ENCODE measurements at places on chromosomes 3 and 15.
A peak's percentile ranks its signal among the peaks of the same experiment; 100 is the strongest.

GRCh38 chr3:155778462-155778861 lies 27.6 kb downstream of the C3orf33 start:
- DNase-seq: no peak

DNA sequence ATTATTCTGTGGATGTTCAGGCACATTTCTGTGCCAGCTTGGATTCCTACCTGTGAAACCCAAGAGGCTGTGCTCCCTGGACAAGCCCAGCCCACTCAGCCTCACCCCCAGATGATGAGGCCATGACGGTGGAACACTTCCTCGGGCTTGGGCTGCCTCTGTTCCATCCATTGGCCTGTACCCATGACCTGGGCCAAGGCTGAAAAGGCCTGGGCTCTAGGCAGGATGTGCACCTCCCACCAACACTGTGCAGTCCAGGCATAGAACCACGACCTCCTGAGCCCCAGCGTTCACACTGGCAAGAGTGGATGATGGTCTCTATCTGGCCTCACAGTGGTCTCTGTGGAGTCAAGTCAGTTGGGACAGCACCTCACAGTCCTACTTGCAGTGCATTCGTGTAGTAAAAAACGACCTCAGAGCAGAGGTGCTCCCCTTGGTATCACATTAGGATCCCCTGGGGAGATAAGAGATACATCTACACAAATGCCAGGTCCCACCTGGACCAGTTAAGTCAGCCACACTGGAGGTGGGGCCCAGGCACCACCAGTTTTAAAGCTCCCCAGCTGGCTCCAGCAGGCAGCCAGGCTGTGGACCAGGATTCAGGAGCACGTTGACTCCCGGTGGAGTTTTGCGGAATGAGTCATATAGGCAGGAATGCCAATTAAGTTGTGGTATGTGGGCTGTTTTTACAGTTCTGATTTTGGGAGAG lies 39.0 kb upstream of the IGF1R start:
- no peak for DNase-seq

- no peak for DNase-seq
Observed at GRCh38 chr3:178263236-178263916, 272.9 kb upstream of the KCNMB2 start.

DNA sequence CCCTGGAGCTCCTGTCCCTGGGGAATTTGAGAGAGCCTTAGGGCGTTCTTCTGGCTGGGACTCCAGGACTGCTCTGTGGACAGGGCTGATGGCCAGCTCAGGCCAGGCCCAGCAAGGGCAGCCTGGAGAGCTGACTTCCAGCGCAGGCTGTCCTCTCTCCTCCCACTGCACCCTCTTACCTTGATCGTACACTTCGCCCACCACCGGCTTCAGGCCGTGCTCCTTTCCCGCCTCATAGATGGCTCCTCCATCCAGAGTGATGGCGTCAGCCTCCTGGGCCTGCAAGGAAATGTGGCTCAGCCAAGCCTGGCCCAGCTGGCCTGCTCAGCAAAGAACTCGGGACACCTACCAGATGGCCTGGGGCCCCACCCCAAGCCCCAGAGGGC lies 3.1 kb downstream of the MELTF start:
- DNase-seq: no peak

DNA sequence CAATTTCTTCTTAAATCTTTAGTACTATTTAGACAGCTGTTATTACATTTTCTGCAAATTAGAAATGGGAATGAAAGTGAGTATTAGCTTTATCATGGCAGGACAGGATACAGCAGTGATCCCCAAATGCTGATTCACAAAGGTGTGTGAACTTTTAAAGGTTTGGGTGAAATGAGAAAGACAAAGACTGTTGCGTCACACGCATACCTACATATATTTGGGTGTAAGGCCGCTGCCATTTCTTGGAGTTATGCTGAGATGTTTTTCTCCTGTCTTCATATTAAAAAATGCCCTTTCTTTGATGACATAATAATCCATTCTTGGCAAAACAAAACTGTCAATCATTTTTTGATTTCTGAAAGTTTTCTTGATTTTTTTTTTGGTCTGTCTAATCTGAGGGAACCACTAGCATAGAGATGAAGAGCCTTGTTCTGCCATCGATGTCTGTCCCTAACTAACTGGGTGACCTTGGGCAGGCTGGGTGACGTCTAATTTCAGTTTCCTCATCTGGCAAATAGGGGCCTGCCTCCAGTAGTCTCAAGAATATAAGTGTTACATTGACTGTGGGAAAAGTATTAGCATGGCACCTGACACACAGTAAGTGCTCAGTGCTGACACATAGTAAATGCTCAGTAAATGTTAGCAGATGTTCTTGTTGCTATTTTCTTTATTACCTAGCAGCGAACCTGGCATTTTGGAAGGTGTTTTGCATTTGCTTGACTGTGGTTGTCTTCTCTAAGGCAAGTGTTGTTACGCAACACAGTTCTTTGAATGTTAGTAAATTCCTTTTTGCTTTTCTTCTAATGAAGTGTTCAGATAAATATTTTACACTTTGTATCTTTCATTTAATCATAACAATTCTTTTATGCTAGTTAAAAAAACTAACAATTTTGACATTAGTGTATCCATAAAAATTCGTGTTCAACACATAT lies 5.0 kb downstream of the MITF start:
- DNase-seq: no peak

- peak; percentile 5 for DNase-seq
Observed at GRCh38 chr3:169811631-169812331, 889 bp upstream of the LRRIQ4 start.

- no peak for DNase-seq
Observed at GRCh38 chr3:40268802-40269524, 40.5 kb upstream of the EIF1B start.

DNA sequence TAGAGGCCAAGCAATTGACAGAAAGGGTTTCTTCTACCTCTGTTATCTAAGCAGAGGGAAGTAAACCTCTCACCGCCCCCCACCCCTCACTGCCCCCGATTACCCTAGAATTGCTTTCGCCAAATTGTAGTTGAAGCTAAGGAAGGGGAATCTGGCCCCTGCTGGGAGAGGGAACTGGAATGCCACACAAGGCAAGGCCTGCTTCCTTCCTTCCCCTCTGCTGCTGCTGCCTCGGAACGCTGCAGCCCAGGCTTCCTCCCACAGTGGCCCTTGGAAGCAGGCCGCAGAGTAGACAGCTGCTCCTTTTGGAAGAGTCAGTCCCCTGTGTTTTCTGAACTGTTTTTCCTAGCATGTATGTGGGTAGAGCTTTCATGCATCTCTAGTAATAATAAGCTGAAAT lies 21.6 kb downstream of the RLBP1 start:
- DNase-seq: no peak

DNA sequence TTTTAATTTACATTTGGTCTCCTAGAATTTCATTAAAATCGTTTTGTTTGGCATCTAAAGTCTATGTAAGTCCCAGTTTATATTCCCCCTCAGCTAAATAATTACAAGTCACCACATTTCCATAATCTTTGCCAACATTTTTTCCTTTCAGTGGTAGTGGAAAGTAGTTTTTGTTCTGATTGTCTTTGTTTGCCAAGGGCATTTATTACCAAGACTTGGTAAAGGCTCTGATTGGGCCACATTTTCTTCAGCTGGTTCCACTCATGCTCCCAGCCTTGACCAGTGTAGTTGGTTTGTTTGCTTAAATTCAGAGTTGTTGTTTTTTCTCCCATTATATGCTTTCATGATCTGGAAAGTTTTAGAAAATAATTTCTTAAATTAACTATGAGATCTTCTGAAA lies 153.4 kb upstream of the MME start:
- no peak for DNase-seq

Data from stimulated activated CD4-positive, alpha-beta T cell treated with anti-CD3 and anti-CD28 coated beads, Interleukin-2, amount 100 ng/mL, for 48 hours (primary cell).